T-helper 17 cell (primary cell): ENCODE measurements at places on chromosomes 4 and X.

DNA sequence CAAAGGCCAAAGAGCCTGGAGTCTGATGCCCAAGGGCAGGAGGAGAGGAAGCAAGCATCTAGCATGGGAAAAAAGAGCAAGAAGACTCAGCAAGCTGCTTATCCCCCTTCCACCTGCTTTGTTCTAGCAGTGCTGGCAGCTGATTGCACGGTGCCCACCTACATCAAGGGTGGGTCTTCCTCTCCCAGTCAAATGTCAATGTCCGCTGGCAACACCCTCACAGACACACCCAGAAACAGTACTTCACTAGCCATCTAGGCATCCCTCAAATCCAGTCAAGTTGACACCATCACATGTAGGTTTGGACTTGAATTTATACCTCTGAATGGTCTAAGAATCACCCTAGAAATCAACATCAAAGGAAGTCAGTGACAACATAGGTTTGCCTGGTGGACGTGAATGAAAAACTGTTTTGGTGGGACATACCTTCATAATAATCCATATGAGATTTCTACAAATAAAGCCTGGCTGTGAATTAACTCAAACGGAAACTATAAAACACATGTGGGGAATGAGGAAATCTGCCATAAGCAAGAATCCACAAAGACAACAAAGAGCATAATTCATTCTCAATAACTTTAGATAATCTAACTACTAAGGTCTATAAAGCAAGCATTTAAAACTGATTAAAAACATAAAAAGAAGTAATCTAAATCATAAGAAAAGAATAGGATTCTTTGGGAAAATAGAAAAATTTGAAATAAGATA, 185.8 kb upstream of the JADE1 start:
- DNase-seq: no peak

DNA sequence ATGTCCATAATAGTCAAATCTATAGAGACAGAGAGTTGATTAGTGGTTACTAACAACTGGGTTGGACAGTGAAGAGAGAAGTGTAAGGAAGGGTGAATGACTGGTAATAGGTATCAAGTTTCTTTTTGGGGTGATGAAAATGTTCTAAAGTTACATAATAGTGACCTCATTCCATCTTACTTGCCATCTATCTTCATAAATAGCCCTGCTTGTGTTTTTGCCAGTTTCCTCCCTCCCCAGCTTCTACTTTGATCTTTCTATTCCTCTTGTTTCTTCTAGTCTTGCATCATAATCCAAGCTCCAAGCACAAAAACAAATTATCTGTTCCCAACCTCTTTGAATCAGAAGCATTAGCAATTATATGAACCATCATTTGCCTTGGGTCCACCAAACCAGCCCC, 40.2 kb upstream of the TET2 start:
- DNase-seq: no peak

DNA sequence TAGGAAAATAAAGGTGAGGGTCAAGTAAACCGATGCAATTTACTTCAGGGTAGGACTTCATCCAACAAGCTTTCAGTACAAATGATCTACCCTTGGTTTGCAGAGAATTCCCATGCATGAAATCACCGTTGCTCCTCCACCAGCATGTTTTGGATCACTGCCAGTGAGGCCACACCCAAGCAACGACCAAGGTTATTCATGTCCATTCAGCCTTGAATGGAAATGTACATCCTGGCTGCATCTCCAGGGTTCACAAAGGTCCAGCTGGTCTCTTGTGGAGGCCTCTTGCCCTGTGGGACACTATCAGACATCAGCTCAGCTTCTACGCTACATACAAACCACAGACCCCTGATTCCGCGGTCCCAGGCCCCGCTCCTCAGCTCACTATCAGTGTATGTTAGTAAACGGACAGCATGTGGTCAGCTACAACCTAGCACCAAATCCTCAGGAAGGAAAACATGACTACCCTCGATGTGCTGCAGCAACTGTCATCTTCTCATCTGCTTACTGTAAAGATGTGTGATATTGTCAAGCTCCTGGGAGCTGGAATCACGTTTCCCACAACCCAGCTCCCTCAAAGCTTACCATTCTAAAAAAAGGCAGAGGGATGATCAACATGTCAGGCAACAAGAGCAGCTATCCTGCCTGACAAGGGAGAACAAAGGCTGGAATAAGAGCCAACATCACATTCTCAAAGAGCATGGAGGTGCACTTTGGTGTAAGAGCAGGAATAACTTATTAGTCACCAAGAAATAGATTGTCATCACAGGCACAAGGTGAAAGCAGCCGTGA, 4.9 kb downstream of the LYAR start:
- no peak for DNase-seq

DNA sequence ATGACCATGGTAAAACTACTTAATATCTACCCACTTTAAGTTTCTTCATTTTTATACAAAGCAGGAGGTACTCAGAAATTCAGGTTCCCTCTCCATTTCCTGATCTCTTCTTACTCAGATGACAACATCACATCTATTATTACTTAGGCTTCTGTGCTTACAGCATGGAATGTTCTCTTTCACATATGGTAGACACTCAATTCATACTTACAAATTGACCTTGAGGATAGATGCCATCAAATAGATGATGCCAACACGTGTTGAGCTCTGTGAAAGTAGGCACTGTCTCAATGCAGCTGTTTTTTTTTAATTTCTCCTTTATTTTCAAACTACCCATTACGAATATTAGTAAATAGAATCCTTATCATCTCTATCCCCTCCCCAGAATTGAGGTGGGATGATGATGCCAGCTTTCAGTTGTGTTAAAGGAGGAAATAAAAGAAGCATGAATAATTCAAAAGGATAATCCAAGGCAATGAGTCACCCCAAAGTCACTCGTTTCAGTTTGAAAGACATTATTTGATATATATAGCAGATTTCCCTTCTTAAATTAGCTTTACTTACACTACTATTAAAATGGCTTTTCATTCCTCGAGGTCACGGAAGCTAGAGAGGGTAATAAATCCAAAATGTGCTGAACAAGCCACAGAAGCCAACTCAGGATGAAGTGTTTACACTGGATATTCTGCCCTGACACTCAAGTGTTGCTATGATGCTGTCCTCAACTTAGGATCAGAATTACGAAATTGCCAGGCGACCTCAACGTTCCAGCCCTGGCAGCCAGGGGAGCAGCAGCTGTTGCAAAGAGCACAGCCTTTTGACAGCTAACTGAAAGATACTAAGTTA, 124.2 kb upstream of the EOLA2 start:
- DNase-seq: no peak

DNA sequence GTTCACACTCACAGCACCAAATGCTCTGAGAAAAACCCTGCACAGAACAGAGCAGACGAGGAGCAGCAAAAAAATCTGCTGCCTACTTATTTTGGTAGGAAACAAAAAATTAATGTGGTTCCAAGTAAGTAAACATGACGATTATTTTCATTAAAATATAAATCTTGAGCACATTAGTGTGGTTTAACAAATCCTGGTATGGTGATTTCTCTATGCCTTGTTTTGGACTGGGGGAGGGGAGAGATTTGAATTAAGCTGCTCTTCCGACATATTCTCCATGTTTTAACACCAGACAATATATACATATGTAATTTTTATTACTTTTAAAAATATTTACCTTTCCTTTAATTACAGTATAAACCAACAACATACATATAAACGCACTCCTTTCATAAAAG, 1.8 kb downstream of the CAMK2D start:
- no peak for DNase-seq

DNA sequence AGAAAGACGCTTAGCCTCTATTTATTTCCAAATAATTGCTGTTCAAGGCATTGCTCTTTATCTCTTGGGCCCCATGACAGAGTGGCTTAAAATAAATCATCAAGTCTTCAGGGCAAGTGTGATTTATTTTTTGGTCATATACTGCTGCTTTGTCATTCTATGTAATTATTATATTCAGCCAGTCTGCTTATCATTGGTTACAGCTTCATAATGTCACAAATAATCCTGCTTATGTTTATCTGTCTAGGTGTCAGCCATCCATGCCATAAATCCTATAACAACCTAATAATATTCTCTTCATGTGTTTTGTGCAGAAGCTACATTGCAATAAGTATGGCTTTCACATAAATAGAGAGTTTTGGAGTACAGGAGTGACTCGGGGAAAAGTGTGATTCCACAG, 41.0 kb downstream of the HHIP start:
- no peak for DNase-seq

- DNase-seq: no peak
Measured at GRCh38 chr4:54189140-54189539, 40.0 kb upstream of the PDGFRA start.

GRCh38 chr4:174147863-174148262, 135.6 kb downstream of the FBXO8 start:
- no peak for DNase-seq

GRCh38 chrX:148610328-148610698, 109.9 kb downstream of the AFF2 start:
- DNase-seq: no peak

- DNase-seq: no peak
Measured at GRCh38 chr4:16760617-16761363, 137.7 kb downstream of the LDB2 start.

DNA sequence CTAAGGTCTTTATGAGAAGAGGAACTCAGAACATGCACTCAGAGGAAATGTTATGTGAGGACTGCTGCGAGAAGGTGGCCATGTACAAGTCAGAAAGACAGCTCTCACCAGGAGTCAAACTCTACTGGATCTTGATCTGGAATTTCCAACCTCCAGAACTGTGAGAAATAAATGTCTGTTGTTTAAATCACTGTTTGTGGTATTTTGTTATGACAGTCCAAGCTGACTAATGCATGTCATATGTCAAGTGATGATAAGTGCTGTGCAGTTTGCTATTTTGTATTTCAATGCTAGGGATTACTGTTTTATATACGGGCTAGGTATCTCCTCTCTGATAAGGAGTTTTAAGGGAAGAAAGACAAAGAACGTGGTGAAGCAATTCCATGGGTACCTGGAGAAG, 162.3 kb downstream of the CPEB2 start:
- DNase-seq: no peak
